ENCODE measurements at places on chromosomes 1 and 21.

DNA sequence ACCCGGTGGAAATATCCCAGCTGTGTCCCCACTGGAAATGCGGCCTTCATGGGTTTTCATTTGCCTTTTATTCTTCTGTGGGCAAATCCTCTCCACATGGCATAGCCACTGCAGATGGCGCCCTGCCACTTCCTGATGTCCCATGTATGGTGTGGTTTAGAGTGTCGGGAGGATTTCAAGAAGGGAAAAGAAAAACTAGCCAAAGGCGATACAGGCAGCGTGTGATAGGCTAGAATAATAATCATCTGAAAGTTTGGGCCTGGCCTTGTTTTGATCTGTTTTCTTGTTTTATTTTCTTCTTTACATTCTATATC lies 123.6 kb downstream of the PEX14 start:
- no peak for DNase-seq

DNA sequence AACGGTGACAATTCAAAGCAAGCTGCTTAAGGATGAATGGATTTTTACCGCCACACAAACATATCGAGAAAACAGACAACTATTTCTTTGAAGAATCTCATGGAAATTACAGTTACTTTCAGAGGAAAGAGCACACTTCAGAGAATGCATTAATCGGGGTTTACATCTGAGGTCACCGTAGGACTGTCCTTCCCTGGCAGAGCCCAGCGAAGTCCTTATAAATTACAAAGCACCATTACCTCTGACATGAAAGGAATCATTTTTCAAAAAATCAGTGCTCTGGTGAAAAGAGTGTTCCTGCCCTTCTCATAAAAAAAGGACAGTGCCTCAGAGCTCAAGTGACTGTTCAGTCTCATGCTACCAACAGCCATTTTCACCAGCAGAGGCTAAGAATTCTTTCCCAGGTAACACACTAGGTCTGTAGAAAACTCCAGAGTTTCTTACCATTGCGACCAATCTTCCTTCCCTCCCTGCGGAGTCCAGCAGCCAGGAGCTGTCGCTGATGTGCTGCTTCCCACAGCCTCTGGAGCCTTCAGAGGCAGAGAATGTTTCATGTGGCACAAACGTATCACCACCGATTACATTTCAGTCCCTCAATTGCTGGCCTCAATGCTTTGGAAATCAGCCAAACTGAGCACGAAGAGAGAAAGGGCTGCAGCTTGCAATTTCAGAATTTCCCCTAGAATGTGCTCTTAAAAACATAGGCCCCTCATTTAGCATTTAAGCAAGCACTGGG lies 75.4 kb downstream of the PLD5 start:
- no peak for DNase-seq

DNA sequence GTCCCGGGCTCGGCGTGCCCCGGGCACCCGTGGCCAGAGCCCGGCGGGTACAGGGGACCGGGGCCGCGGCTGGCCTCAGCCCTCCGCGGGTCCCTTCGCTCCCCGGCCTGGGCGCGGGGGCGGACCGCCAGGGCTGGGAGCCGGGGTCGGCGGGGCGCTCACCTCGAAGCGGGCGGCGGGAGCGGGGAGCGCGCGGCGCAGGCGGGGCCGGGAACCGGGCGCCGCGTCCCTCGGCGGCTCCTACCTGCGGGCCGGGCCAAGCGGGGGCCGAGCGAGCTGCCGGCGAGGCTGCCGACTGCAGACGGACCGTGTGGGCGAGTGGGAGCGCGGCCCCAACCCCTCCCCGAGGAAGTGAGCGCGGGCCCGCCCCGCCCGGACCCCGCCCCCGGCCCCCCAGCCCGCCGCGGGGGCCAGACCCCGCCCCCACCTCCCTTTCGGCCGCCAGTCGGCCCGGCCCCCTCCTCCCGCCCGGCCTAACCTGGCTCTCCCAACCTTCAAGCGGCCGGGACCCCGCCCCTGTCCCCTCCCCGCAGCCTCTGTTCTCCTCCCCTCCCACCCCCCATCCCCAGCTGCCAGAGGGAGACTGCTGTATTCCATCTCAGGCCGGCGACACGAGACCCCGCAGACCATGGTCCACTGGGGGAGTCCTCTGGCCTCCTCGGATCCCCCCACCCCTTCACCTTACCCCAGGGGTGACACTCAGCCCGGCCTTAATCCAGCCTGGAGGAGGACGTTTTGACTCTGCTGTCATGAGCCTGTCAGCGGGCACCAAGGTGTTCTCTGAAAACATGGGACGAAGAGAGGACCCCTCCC lies at the start of gene FHL3:
Gene FHL3, minus strand, starts transcription at position 320 of the 813 bp plus-strand sequence. CDS start 6,102 bp downstream, outside the sequence.
- DNase-seq: no peak

DNA sequence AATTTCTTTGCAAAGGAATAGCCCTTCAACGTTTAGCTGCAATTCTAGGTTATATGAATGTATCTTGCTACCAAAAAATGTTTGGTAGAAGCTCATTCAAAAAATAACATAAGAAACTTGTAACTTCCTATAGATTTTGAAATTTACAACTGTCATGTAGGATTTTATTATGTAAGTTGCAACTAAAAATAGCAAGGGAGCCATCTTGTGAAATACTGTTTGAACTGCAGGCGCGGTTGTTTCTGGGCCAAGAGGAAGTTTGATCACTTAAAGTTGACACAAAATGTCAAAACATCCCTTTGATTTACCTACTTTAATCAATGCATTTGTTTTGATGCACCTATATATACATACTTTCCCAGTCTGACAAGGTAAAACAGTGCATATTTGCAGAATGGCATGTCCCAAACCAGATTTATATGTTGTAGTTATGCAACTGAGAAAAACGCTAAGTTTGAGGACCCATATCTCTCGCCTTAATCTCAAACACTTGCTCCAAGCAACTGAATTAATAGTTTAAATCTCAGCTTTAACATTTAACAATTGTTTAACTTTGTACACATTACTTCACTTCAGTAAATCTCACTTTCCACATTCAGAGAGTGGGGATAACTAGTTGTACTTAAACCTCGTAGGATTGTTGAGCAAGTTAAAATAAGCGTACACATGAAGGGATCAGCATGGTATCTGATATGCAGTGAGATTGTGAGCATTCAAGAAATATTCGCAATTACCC lies 63.9 kb downstream of the KCNK2 start:
- no peak for DNase-seq
